ENCODE measurements at places on chromosomes 3 and 15.

DNA sequence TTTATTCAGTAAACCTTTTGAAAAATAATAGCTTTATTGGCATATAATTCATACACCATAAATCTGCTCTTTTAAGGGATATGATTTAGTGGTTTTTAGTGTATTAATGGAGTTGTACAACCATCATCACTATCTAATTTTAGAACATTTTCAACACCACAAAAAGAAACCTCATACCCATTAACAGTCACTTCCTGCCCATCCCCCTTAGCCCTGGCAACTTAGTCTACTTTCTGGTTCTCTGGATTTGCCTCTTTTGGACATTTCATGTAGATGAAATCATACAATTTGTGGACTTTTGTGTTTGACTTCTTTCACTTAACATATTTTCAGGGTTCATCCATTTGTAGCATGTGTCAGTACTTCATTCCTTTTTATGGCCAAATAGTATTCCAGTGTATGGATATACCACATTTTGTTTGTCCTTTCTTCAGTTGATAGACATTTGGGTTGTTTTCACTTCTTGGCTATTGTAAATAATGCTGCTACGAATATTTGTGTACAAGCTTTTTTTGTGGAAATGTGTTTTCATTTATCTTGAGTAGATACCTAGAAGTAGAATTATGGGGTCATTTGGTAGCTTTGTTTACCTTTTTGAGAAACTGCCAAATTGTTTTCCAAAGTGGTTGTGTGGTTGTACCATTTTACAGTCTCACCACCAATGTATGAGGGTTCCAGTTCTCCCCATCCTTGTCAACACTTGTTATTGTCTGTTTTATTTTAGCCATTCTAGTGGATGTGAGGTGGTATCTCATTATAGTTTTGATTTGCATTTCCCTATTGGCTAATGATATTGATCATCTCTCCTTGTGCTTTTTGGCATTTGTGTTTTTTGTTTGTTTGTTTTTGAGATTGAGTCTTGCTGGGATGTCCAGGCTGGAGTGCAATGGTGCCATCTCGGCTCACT, 45.8 kb downstream of the SMAD3 start:
- no peak for DNase-seq

GRCh38 chr3:114310695-114311094, 16.9 kb downstream of the TIGIT start:
- no peak for DNase-seq

- no peak for DNase-seq
Observed at GRCh38 chr15:49898097-49898496, 220.9 kb downstream of the ATP8B4 start.

GRCh38 chr3:137047240-137047639, 89.5 kb downstream of the IL20RB start:
- peak; percentile 12 for DNase-seq
